ENCODE measurements at places on chromosomes 5 and 9.

- no peak for DNase-seq
These were observed 153.8 kb downstream of the AUH start for GRCh38 chr9:91207729-91208418.

- no peak for DNase-seq
These were observed 37.0 kb upstream of the RAB3C start for GRCh38 chr5:58545912-58546311.

DNA sequence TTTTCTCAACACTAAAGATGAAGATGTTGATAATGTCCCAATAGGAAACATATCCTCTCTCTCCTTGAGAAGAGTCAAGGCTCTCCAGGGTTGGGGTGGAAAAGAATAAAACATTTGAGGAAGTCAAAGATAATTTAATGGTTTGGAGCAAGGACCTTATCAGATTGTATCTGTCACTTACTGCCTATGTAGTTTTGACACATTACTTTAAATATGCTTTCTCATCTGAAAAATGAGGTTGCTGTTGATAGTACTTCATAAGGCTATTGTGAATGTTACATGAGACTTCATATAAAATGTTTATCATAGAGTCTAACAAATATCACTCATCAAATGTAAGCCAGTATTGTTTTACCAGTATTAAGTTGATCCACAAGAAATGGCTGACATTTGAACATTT, 48.7 kb downstream of the BAAT start:
- no peak for DNase-seq

DNA sequence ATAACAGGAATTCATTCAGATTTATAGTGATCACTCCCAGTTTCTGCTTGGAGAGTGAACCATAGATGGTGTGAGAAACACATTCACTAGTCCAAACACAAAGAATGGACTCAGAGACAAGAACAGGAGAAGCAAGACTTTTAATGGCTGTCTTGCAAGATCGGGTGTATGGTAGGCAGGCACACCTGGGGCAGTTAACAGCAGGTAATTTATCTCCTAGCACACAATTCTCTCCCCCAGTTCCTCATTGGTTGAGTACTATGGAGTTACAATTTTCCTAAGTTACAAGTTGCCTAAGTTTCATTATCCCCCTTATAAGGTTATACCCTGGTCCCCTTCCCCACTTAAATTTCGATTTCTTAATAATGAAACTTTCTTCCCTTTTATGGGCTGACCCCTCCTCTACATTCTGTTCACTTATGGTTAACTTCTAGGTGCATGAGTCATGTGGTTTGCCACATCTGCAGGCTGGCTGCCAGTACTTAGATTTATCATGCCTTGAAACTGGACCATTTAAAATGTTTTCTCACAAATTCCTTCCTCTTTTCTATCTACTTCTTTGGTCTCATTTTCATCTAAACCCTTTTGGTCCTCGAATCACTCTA, 623.3 kb downstream of the HINT1 start:
- DNase-seq = no peak

- DNase-seq = no peak
These were observed 1.1 kb upstream of the ARHGEF39 start for GRCh38 chr9:35666045-35666444.

DNA sequence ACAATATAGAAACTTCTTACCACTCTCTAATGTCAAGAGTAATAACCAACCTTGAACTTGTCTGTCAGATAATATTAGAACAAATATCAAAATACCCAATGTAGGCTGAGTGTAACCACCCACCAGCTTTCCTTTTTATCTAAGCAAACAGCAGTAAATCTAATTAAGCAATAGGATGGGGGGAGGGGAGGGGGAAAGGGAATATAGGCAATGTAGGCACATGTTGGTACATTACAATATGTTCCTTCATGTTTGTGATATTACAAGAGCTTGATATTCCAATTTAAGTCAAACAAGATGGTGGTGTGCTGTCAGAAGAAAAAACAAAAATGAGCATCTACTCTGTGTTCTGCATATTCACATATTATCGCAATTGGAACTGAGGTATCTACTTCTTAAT, 158.2 kb downstream of the DENND1A start:
- no peak for DNase-seq

DNA sequence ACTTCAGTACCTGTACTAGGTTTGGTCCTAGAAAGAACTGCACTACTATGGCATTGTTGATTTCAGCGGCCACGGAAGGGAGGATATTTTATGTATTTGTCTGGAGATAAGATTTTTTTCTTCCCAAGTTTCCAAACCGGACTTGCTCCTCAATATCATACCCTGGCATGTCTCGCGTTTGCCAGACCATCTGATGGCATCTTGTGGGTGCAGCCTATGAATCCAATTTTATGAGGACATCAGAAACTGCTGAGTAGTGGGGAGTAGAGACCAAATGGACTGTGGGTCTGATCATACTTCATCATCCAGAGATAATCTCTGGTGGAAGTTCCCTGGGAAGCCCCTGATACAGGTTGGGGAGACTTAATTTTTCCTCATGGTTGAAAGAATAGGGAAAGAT, 716.1 kb upstream of the WWC1 start:
- no peak for DNase-seq

DNA sequence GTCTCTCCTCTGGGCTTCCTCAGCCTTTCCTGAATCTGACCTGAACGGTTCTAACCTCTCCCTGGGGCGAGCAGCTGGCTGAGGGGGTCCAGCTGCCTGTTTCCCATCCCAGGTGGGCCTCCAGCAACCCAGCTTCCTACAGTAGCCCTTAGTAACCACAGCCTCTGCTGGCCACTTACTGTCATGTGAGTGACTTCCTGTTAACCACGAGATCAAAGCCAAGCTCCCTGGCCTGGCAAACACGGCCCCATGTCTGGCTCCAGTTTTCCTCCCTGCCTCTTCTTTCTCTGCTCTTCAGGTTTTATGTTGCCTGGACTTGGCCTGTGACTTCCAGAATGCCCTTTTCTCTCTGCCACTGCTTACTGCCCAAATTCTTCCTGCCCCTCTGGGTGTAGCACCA, 47.2 kb upstream of the DAB2IP start:
- no peak for DNase-seq

- no peak for DNase-seq
These were observed 138.3 kb downstream of the GPBP1 start for GRCh38 chr5:57311921-57312735.

DNA sequence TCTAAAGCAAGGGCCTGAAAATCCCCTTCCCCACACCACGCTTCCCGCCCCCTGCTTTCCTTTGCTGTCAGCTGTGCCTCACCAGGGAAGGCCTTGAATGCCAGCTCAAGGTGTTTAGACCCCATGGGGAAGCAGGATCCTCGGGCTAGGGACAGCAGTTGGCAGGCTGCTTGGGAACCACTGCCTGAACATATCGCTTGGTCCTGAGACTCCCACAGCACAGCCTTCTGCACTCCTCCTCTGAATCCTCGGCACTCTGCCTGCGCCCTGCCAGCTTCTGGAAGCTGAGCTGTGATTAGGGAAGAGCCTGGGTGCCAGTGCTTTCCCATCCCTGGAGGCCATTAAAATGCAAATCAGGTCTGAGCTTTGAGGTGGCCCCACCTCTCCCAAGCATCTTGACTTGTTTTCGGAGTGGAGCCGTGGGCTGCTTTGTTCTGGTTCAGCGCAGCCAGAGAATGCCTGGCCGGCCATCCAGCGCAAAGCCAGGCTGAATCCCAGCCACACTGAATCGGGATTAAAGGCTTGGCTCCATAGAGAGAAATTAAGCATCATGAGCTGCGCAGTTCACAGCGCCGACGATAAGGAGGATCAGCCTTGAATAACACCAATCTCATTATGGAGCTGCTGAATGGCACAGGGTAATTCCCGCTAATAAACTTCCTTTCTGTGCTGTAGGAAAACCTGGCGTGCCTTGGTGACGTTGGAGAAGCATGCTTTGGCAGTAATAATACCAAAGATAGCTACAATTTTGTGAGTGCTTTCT, 40.0 kb downstream of the AMBP start:
- no peak for DNase-seq

DNA sequence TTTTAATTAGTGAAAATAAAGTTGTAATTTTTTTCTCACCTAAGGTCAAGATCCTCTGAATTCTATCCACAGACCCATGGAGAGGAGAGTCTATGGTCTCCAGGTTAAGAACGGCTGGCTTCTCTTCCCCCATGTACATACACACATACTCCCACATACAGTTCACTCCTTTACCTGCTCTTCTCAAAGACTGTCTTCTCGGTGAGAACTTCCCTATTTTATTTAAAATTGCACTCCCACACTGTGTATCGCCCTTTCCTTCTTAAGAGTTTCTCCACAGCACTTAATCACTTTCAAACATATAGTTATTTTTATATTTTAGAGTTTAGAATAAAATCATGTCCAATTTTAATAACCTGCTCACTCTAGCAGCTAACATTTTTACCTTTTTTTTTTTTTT, 3.6 kb upstream of the JADE2 start:
- no peak for DNase-seq

DNA sequence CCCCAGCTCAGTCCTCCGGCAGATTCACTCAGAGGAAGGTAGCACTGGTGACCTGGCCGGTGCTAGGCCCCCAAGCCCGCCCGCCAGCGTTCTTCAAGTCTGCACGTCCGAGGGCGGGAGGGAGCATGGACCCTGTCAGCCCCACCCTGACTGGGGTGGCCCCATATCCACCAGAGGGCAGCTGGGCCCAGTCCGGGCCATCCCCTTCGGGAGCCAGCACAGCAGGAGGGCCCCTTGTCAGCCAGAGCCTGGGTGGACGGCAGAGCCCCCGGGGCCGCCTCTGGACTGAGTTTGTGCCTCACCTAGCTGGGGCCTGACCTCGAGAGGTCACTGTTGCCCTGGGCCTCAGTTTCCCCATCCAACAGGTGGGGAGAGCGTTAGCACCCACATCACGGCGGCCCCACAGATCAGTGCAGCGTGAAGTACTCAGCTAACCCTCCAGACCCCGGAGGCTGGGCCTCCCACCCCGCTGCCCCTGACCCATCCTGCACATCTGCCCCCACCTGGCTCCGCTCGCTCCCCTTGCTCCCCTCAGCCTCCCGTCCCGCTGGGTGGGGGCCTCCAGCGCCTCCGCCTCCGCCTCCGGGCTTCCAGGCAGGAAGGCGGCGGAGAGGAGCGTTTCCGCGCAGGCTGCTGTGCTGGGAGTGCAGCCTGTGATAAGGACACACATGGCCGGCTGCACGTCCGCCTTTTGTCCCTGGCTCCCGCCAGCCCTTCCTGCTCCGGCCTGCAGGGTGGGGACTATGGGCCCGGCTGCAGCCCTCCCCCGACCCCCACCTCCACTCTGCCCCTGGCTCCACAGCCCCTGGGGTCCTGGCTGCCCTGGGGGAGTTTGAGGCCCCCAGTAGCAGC, 16.6 kb upstream of the EGFL7 start:
- DNase-seq = no peak

DNA sequence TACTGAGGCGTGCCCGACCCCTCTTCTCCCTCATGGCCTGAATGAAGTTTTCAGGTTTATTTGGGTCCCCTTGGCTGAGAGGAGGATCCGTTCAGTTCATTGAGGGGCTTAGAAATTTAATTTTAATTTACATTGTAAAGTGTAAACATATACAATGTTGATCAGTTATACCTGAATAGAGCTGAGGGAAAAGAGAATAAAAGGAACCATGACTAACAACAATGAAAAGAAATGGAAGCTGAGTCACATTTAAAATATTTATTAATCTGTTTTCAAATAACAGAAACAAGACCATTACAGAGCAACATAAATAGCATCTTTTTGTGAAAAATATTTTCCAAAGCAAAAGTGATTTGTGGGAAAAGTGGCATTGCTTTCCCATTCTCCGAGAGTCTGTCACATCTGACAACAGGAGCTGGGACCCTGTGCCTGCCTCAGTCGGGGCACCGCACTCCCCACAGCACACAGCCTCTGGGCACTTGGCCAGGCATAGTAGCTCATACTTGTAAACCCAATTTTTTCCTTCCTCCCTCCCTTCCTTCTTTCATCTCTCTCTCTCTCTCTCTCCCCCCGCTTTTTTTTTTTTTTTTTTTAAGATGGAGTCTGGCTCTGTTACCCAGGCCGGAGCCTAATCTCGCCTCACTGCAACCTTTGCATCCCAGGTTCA, 28.7 kb downstream of the PROP1 start:
- no peak for DNase-seq

GRCh38 chr5:108251350-108251749, 130.5 kb downstream of the FBXL17 start:
- no peak for DNase-seq

DNA sequence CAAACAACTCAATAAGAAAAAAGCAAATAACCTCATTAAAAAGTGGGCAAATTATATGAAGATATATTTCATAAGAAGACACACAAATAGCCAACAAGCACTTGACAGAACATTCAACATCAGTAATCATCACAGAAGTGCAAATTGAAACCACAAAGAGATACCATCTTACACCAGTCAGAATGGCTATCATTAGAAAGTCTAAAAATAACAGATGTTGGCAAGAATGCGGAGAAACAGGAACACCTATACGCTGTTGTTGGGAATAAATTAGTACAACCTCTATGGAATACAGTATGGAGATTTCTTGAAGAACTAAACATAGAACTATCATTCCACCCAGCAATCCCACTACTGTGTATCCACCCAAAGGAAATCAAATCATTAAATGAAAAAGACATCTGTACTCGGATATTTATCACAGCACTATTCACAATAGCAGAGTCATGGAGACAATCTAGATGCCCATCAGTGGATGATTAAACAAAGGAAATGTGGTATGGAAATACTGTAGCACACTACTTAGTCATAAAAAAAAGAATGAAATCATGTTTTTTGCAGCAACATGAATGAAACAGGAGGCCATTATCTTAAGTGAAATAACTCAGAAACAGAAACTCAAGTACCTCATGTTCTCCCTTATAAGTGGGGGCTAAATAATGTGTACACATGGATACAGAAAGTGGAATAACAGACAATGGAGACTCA, 106.8 kb upstream of the FST start:
- DNase-seq = no peak

GRCh38 chr9:14303100-14303499, 10.8 kb downstream of the NFIB start:
- DNase-seq = no peak
